ENCODE measurements at places on chromosomes 1 and 21.

- DNase-seq = no peak
Measured at GRCh38 chr1:187270256-187270655, 441.5 kb downstream of the PLA2G4A start.

- peak; percentile 37 for DNase-seq
Measured at GRCh38 chr1:167136191-167136614, 42.3 kb downstream of the STYXL2 start.

- DNase-seq = no peak
Measured at GRCh38 chr21:28431527-28432200, 561.0 kb downstream of the LTN1 start.

GRCh38 chr1:41611932-41612450 is 127.5 kb upstream of the EDN2 start:
- no peak for DNase-seq

DNA sequence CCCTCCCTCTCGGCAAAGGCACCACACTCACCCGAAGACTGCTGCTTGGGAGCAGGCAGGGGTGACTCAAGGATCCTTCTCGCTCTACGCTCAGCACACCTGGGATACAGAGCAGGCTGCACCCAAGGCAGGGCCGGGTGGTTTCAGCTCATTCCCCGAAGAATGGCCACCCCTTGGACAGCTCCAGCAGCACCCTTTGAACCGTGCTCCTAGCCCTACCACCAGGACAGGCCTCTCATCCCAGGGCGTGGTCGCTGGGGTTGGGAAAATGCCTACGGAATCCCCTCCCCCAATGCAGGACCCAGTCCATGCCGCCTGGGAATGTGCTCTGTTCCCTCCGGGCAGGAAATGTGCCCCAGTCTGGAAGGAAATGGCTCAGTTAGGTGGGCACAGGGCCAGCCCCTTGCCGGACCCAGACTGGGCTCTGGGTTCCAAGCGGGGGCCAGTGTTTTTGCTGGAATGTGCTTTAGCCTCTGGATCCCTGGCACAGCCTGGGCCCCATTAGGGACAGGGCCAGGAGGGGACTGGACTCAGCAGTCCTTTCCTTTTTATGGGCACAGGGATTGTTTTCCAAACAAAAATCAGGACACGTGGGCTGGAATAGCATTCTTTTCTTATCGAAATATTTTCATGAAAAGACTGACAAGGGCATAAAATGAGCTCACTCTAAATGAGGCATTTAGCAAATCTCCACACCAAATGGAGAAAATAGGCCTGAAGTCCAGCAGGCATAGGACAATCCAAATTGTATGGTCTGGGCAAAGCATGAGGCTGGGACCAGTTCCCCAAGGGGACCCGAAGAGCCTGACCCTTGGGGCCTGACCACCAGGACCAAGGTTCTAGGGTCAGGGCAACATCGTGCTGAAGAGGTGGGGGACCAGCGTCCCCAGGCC is 7.3 kb downstream of the TMEM82 start:
- DNase-seq = no peak

GRCh38 chr1:101219924-101220870 is 16.6 kb upstream of the S1PR1 start:
- peak; percentile 16 for DNase-seq

- DNase-seq = no peak
Measured at GRCh38 chr1:68269637-68270430, 37.5 kb upstream of the WLS start.

DNA sequence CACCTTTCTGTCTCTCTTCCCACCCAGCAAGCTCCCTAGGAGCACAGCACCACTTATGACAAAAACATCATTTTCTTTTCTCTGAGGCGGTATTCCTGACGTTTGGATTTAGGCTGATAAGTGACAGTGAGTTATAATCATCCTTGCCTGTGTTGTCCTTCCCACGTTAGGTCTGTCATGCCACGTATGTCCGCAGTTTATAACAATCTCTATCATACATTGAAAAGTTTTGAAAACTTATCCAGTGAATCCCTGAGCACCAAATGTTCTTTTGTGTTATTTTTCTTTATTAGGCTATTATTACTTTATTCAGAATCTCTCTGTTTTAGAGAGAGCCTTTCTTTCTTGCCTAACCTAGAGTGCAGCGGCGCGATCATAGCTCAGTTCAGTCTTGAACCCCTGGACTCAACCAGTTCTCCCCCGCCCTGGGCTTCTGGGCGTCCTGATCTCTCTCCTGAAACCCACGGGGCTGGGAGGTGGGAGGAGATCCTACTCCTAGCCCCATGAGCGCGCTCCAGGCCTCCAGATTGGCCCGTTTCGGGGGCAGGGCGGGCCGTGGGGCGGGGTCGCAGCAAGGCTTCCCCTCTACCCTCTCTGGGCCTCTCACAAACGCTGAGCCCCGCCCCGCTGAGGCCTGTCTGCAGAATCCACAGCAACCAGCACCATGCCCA is at the start of gene GSTM2:
Gene GSTM2 (plus strand): TSS at position 606 of the 671 bp plus-strand sequence. CDS start 59 bp downstream, at position 665.
- DNase-seq = peak; percentile 97

- no peak for DNase-seq
Measured at GRCh38 chr1:175118375-175119367, 51.0 kb downstream of the TNN start.

DNA sequence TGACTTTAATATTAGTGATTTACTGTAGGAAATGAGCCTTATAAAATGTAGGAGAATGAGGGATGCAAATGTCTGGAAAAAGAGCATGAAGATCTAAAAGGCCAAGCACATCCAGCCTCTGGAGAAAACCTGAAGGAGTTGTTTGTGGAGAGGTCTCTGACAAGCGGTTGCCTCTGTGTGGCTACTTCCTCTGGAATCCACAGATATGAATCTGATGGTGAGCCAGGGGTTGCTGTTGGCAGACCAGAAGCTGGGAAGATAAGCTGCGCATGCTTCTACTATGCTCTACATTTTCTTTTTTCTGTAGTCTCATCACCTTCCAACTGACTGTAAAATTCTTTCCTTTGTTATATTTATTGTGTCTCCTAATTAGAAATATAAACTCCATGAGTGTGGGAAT is 248.6 kb downstream of the OLFM3 start:
- peak; percentile 45 for DNase-seq

GRCh38 chr1:107689159-107689558 is 275.8 kb downstream of the VAV3 start:
- DNase-seq = no peak

- no peak for DNase-seq
Measured at GRCh38 chr1:199808110-199808870, 219.2 kb upstream of the NR5A2 start.

- no peak for DNase-seq
Measured at GRCh38 chr1:203645996-203646395, 19.4 kb downstream of the ATP2B4 start.

DNA sequence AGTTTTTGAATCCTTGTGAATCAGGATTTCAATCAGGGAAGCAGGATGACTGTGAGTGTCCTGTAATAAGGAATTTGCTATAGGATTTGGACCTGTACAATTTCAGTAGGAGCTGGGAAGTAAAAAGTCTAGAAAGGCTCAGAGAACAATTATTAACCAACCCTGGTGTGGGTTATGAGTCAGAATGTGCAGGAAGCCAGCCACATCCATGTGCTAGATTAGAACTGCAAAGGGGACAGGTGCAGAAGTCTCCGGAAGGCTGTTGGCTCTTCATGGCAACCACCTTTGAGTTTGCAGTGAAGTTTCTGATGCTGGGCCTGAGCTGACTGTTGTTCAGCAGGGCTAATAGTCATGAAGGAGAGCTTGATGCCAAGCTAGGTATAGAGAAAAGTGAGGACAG is 70.7 kb downstream of the SPATA46 start:
- no peak for DNase-seq

- no peak for DNase-seq
Measured at GRCh38 chr21:27359141-27359540, 392.3 kb upstream of the ADAMTS5 start.

- no peak for DNase-seq
Measured at GRCh38 chr21:42222821-42223390, 4.0 kb downstream of the ABCG1 start.

DNA sequence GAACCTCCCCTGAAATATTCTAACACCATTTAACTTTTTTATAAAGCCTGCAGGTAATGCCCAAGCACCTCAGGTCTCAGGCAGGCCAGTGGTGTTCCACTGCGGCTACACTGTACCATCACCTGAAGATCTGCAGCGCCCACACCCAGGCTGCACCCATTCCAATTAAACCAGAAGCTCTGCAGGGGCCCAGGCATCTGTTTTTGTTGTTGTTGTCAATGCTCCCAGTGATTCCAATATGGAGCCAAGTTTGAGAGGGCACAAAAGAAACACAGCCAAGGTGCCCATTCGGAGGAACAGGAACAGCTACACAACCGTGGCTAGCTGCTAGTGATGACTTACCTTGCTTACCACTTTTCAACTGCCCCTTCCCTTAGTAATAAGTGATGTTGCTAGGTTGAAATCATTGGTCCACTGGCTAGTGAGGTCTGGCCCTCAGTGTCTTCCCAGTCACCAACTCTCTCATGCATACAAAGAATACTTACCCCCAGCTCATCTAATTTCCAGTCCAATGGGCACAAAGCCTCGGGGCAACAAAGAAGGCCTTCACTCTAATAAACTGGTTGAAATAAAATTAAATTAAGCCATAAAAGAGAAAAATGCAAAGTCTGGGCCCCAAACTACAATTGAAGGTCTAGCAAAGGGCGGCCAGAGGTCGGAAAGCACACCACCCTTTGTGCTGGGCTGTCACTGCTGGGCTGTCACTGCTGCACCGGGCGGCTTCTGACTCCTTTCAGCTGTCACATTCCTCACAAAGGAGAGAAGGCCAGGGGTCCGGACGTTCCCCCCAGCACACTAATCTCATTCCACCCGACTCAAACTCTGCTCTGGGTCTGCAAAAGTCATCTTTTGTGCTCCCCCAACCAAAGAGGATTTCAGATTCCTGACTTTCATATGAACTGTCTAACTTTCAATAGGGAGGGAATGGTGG is 34.9 kb downstream of the SIPA1L2 start:
- no peak for DNase-seq

- no peak for DNase-seq
Measured at GRCh38 chr1:206722751-206723461, 38.2 kb downstream of the MAPKAPK2 start.

DNA sequence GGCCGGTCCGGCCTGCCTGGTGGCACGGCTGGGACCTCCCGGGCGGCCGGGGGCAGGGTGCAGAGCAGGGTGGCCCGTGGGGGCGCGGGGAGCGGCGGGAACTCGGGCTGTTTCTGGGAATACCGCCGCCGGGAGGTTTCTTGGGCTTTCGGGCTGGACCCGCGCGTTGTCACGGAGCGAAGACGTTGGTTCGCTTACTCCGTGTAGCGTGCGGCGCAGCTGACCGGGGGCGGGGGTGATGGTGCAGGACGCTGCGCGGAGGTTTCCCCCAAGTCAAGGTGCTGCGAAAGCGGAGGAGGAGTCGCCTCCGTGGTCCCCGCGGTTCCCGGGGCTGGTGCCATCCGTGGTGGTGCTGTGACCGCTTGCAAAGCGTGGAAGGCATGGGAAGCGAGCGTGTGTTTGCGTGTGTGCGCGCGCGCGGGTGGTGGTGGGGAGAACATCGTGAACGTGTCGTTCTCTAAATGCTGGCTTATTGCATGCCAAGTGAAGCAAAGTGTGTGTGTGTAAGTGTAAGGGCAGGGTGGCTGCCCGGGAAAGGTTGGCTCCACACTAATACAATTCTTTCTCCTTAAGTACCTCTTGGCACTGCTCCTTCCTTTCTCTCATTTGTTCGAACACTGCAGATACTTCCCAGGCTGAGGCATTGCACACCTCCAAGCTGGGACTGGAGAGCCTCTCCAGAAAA is 1.1 kb downstream of the RYR2 start:
- peak; percentile 24 for DNase-seq

DNA sequence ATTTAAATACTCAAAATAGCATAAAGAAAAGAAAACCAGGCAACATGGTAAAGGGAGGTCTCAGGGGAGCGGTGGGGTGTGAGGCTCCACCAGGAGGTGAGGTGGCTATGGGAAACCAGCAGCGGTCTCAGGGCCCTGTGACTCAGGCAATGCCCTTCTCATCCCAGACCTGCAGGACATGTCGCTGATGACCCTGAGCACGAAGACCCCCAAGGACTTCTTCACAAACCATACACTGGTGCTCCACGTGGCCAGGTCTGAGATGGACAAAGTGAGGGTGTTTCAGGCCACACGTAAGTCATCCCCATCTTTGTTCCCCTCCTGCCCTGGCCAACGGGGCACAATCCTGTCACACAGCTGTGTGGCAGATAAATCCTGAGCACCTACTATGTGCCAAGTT is 31.5 kb downstream of the PADI4 start:
- no peak for DNase-seq

DNA sequence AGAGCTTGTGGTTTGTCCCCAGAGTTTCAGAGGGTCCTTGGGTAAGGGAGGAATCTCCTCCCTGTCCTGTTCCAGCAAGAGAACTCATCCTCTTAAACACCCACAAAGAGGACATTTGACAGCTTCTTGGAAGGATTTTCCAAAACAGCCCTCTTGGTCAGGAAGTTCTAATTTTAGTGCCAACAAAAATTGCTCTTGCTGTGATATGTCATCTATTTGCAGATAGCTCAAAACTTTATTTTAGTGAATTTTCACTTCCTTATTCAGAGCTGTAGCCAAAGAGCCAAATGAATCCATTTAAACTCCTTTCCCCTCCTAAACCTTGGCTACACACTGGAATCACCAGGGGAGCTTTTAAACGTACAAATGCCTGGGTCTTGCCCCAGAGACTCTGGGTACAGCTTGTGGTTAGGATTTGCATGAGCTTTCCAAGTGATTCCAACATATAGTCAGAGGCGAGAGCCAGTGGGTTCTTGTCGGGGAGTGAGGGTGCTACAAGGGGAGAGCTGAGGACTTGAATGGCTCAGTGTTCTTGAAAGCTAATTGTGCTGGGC is 11.8 kb upstream of the RASSF5 start:
- no peak for DNase-seq

DNA sequence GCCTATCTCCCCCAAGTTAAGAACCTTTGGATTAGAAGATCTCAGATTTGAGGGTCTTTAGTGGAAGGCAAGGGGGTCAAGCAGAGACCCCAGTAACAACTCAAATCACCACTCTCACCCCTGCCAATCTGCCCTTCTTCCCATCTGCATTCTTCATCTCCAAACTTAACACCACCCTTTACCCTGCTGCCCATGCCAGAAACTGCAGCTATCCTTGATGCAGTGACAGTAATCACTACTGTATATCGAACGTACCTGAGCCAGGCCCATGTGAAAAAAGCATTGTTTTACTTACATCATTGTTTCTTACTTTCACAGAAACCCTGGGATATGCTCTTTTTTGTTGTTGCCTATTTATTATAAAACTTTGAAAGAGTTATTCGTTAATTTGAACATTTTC is 26.5 kb downstream of the NSUN4 start:
- DNase-seq = no peak

GRCh38 chr21:34878501-34878900 is 170.6 kb downstream of the RUNX1 start:
- no peak for DNase-seq
